ENCODE measurements at places on chromosomes 3 and 15. TPM values are rescaled to one million over a fixed set of nuclear protein-coding genes. Genes with fewer than 3 reads are reported as not detected.

RETNLB gene
- not detected for total RNA-seq

DNA sequence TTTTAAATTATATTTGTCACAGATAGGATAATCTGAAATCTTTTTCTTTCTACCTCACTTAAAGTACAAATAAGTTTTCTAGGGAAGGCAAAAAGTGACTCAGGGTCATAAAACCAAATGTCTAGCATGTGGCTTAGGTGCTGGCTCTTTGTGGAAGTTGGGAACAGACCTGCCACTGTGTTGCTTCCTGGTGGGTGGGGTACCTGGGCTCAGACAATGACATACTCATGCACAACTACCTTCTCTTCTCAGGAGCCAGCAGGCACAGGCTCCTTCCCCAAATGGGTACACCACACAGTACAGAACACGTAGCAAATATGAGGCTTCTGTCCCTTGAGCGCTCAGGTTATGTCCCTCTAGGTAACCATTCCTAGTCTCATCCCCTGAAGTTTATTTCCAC lies 40.1 kb upstream of the MUC13 start:
- no peaks in the 10 kb centered on the region for H3K4me1 ChIP-seq
- no peak overlapping the region for H3K4me3 ChIP-seq
- no peak overlapping the region for H3K27ac ChIP-seq
- peaks cover 66% of the 10 kb centered on the region for H3K36me3 ChIP-seq
- no peak for DNase-seq

COL7A1 gene
- total RNA-seq = 2.4 TPM

DNA sequence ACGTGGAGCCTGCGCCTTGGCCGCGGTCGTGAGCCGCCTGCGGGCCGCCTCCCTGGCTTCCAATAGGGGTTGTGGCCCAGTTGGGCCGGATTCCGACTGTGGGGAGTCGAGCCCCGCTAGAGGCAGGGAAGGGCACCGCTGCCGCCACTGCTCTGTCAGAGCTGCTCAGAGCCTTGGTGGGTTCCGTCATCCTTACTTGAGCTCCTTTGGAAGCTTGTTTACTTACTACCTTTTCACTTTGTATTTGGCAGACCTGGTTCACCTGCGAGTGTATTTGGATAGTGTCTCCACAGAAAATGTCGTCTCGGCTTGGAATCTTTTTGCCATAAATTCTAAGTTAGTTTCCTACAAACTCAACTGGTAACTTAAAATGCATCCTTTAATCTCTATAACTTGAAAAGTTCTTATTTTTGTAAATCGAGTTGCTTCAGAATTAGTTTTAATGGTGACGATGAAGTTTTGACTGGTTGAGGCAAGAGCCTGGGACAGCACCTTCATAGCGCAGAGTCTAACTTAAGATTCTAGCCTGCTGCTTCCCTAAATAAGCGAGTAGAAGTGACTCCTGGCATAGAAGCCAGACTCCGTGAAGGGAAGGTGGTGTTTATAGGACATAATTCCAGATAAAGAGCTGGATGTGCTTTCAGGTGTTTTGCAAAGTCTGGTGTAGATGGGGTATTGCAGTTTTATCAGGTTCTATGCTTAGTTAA lies 800 bp downstream of the DAG1 start:
- H3K4me1 ChIP-seq = peaks cover 19% of the 10 kb centered on the region
- peaks cover 18% of the 10 kb centered on the region for H3K36me3 ChIP-seq
- no peaks in the 10 kb centered on the region for H3K27me3 ChIP-seq
- peak overlapping the region; percentile 84 for H3K27ac ChIP-seq
- H3K4me3 ChIP-seq = peak overlapping the region; percentile 87

GRCh38 chr3:57019057-57019456 lies 41.4 kb upstream of the SPATA12 start:
- no peaks in the 10 kb centered on the region for H3K36me3 ChIP-seq
- no peak overlapping the region for H3K27ac ChIP-seq
- no peak overlapping the region for H3K4me3 ChIP-seq
- H3K27me3 ChIP-seq = peaks cover 6% of the 10 kb centered on the region

- H3K4me1 ChIP-seq = peaks cover 3% of the 10 kb centered on the region
- H3K27ac ChIP-seq = no peak overlapping the region
- no peaks in the 10 kb centered on the region for H3K36me3 ChIP-seq
- H3K27me3 ChIP-seq = no peaks in the 10 kb centered on the region
Measured at GRCh38 chr3:101695779-101696372, 9.4 kb upstream of the RPL24 start.

NR2F2 gene
- total RNA-seq = not detected

- H3K4me3 ChIP-seq = no peak overlapping the region
- no peaks in the 10 kb centered on the region for H3K27me3 ChIP-seq
- no peaks in the 10 kb centered on the region for H3K36me3 ChIP-seq
- no peaks in the 10 kb centered on the region for H3K4me1 ChIP-seq
- H3K27ac ChIP-seq = no peak overlapping the region
Measured at GRCh38 chr15:47663101-47663500, 54.2 kb upstream of the SEMA6D start.

FEZF2 gene
- not detected for total RNA-seq

- H3K27ac ChIP-seq = no peak overlapping the region
- H3K27me3 ChIP-seq = no peaks in the 10 kb centered on the region
- no peak for DNase-seq
- no peak overlapping the region for H3K4me3 ChIP-seq
- H3K4me1 ChIP-seq = peaks cover 8% of the 10 kb centered on the region
- no peaks in the 10 kb centered on the region for H3K36me3 ChIP-seq
Measured at GRCh38 chr15:69194025-69194827, 33.8 kb downstream of the GLCE start.

DNA sequence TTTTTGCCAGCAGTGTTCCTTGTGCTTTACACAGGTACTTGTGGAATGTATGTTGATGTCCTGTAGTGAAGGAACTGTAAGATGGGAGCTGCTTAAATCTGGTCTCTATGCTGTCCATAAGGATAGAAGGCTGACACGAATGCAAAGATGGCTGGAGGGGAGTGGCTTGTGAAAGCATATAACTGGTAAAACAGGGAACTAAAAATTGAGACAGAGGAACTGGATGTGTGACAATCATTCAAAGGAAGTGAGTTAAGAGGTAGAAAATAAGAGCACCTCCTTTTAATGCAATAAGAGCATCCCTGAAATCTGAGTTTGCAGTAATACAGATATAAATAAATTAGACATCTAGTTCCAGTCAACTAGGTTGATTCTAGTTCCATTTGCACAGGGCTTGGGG lies 35.2 kb downstream of the RNF13 start:
- H3K4me3 ChIP-seq = no peak overlapping the region
- no peak overlapping the region for H3K27ac ChIP-seq
- DNase-seq = no peak

GRCh38 chr15:56931639-56932508 lies 13.4 kb downstream of the TCF12 start:
- H3K4me1 ChIP-seq = peaks cover 50% of the 10 kb centered on the region
- H3K4me3 ChIP-seq = no peak overlapping the region
- H3K27ac ChIP-seq = no peak overlapping the region
- peaks cover 69% of the 10 kb centered on the region for H3K36me3 ChIP-seq
- no peaks in the 10 kb centered on the region for H3K27me3 ChIP-seq

DNA sequence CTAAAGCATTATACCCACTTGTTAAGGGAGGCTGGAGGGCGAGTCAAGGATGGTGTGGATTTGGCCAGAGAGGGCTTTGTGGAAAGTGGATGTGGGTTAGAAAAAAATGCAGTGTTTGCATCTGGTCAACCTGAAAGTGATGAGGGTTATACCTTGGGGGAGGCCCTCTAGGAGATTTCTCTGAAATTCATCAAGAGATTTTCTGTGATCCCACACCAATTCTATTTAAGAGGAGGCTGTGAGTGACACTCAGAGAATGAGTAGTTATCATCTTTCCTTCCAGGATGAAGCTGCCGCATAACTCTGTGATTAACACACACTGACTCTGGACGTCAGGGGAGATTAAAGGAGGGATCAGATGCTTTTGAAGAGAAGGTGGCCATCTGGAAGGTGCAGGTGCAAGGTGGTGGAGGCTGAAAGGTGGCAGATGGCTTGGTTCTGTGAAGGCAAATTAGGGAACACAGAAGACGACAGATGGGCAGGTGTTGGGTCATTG lies 54.8 kb downstream of the ANAPC13 start:
- H3K27me3 ChIP-seq = peaks cover 15% of the 10 kb centered on the region
- H3K27ac ChIP-seq = no peak overlapping the region
- DNase-seq = no peak
- H3K36me3 ChIP-seq = no peaks in the 10 kb centered on the region

NOX5 gene
- total RNA-seq = 0.21 TPM

SI gene
- total RNA-seq = not detected

TRPM1 gene
- not detected for total RNA-seq

- no peaks in the 10 kb centered on the region for H3K4me1 ChIP-seq
- H3K27ac ChIP-seq = no peak overlapping the region
- peaks cover 18% of the 10 kb centered on the region for H3K27me3 ChIP-seq
- no peak for DNase-seq
- H3K4me3 ChIP-seq = no peak overlapping the region
Measured at GRCh38 chr3:30795176-30795575, 99.3 kb downstream of the GADL1 start.

UQCC5 gene
- 16.4 TPM for total RNA-seq
